ENCODE measurements at places on chromosomes 3 and 15. TPM values are rescaled to one million over a fixed set of nuclear protein-coding genes. Genes with fewer than 3 reads are reported as not detected.

EEF1AKMT4 gene
- total RNA-seq = 1.7 TPM

PLA2G4E gene
- total RNA-seq = not detected

HDGFL3 gene
- total RNA-seq = 58.3 TPM

CCK gene
- not detected for total RNA-seq

PIERCE2 gene
- total RNA-seq = 2.4 TPM

GRCh38 chr15:99564221-99565048 is 1.3 kb upstream of the MEF2A start:
- DNase-seq = peak; percentile 47
- peak overlapping the region; percentile 71 for H3K4me3 ChIP-seq
- H3K36me3 ChIP-seq = no peaks in the 10 kb centered on the region
- H3K27ac ChIP-seq = peak overlapping the region; percentile 91
- H3K27me3 ChIP-seq = no peaks in the 10 kb centered on the region
- peaks cover 3% of the 10 kb centered on the region for H3K4me1 ChIP-seq

DNA sequence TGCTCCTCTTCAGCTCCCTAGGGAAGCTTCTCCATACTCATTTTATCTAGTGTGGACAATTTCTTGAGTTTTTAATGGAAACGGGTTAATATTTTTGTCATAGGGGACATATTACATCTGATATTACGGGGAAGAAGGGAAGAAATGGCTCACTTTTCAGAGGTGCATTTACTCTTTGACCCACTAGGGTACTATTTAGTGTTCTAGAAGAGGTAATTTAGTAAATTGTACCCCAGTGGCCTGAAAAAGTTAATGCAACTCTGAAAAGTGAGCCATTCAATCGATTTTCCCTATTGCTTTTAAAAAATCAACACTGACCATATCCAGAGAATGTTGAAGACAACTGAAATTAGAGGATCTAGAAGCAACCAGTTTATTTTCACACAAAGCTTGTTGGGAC is 71.2 kb downstream of the MAP2K5 start:
- no peaks in the 10 kb centered on the region for H3K27me3 ChIP-seq
- H3K27ac ChIP-seq = no peak overlapping the region
- no peak overlapping the region for H3K4me3 ChIP-seq
- H3K4me1 ChIP-seq = peaks cover 9% of the 10 kb centered on the region
- H3K36me3 ChIP-seq = no peaks in the 10 kb centered on the region

GRCh38 chr15:69121198-69121828 is 39.1 kb upstream of the GLCE start:
- DNase-seq = no peak
- H3K27me3 ChIP-seq = no peaks in the 10 kb centered on the region
- H3K27ac ChIP-seq = no peak overlapping the region
- H3K4me1 ChIP-seq = peaks cover 5% of the 10 kb centered on the region
- no peaks in the 10 kb centered on the region for H3K36me3 ChIP-seq

- no peak for DNase-seq
- H3K27ac ChIP-seq = no peak overlapping the region
- no peak overlapping the region for H3K4me3 ChIP-seq
Measured at GRCh38 chr3:133595341-133595740, 21.9 kb downstream of the CDV3 start.

DNA sequence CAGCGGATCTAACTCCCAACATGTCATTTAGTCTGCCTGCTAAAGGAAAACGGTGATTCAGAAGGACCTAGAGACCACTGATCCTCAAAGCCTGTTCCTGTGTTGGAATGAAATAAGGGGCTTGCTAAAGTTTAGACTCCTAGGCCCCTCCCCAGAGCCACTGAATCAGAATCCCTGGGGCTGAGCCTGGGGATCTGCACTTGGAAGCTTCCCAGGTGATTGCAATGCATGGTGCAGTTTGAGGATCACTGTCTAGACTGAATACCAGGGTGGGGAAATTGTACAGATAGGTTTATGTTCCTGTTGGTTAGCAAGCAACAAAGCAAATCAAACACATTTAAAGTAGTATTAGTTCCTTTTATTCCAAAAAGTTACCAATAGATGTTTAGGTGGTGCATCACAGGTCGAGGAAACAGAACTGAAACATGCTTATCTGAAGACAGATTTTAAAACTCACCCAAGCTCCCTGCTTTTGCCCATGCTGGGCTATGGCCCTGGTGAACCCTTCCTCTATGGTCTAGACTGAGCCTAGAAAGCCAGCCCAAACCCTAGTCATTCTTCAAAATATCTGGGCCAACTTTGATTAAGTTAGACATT is 29.6 kb upstream of the SPTBN5 start:
- no peaks in the 10 kb centered on the region for H3K27me3 ChIP-seq
- no peak overlapping the region for H3K27ac ChIP-seq
- no peaks in the 10 kb centered on the region for H3K36me3 ChIP-seq
- H3K4me1 ChIP-seq = peaks cover 23% of the 10 kb centered on the region
- H3K4me3 ChIP-seq = no peak overlapping the region

- no peaks in the 10 kb centered on the region for H3K27me3 ChIP-seq
- no peak overlapping the region for H3K4me3 ChIP-seq
- no peaks in the 10 kb centered on the region for H3K36me3 ChIP-seq
- peaks cover 3% of the 10 kb centered on the region for H3K4me1 ChIP-seq
Measured at GRCh38 chr3:160810362-160811236, 54.6 kb downstream of the PPM1L start.

- no peaks in the 10 kb centered on the region for H3K27me3 ChIP-seq
- no peaks in the 10 kb centered on the region for H3K36me3 ChIP-seq
- no peak overlapping the region for H3K4me3 ChIP-seq
- no peak overlapping the region for H3K27ac ChIP-seq
- no peaks in the 10 kb centered on the region for H3K4me1 ChIP-seq
- DNase-seq = no peak
Measured at GRCh38 chr3:153337369-153337768, 175.3 kb downstream of the RAP2B start.

GRCh38 chr15:31034152-31034551 is 42.7 kb upstream of the MTMR10 start:
- H3K27ac ChIP-seq = no peak overlapping the region
- H3K36me3 ChIP-seq = no peaks in the 10 kb centered on the region
- H3K4me1 ChIP-seq = peaks cover 2% of the 10 kb centered on the region
- no peak for DNase-seq

DNA sequence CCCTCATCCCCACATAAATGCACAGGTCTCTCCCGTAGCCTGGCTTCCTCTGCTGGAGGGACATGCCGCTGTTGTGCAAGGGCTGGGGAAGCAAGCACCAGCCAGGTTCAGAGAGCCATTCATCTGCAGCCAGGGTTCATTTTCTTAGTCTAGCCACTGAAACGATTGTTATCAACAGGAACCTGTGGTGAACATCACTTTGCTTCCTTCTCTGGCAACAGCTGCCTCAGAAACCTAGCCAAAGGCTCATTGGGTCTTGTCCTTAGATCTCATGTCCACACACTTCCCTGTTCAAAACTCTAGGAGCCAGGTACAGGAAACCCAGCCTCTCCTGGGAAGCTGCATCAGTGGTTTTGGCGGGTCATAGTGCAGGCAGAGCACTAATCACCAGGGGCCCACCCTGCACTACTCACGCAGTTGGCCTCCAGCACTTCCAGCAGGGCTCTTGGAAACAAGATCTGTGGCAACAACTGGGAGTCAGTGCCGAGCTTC is 47.0 kb downstream of the OXNAD1 start:
- no peaks in the 10 kb centered on the region for H3K36me3 ChIP-seq
- H3K27me3 ChIP-seq = no peaks in the 10 kb centered on the region
- no peaks in the 10 kb centered on the region for H3K4me1 ChIP-seq
- no peak overlapping the region for H3K27ac ChIP-seq
- no peak for DNase-seq

DNA sequence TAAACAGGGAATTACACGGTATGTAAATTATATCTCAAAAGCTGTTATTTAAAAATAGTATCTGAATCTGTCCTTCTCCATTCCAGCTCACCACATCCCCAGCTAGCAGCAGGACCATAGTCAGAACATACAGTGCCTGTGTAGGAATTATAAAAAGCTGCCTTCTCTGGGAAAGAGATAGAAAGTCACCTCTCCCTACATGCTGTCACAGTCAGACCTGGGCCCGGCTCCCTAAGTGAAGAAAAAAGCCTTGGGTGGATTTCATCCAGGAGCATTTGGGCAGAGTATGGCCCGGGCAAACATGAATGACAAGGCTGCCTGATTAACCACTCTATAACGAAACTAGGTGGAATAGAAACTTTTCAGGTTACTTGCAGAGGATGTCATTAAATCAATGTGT is 144.1 kb downstream of the CNTN3 start:
- no peak overlapping the region for H3K27ac ChIP-seq
- no peak for DNase-seq

DNA sequence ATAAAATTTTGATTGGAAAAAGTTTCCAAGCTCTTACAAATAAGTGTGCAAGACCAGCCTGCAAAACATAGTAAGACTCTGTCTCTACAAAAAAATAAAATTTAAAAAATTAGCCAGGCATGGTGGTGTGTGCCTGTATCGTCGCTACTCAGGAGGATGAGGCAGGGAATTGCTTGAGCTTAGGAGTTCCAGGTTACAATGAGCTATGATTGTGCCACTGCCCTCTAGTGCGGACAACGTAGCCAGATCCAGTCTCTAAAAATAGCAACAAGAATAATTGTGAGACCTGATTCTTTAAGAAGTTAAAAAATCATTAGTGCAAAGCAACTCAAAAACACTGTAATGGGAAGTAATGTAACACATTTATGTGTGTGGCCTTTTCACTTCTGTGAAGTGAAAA is 251.6 kb downstream of the RBMS3 start:
- H3K36me3 ChIP-seq = no peaks in the 10 kb centered on the region
- H3K4me3 ChIP-seq = no peak overlapping the region
- no peaks in the 10 kb centered on the region for H3K27me3 ChIP-seq

GRCh38 chr3:65037861-65038260 is 350.1 kb upstream of the ADAMTS9 start:
- H3K27ac ChIP-seq = no peak overlapping the region
- no peak for DNase-seq
- H3K4me3 ChIP-seq = no peak overlapping the region
- no peaks in the 10 kb centered on the region for H3K36me3 ChIP-seq

DNA sequence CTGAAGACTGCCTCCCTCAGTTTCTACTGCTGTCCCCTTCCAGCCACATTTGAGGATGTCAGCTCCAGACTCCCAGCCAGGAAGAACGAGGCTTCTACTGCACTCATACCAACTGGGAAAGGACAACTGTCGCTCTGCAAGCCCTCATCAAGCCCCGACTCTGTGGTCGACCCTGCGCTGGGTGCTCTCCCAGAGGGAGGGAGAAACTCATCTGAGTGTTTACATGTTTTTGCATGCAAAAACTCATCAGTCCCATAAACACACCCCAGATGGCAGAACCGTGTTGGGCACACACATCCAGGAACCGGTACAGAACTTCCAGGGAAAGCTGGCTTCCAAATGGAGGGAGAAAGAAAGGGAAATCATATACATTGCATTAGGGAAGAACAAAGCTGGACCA is 43.5 kb downstream of the ADAMTS17 start:
- H3K4me3 ChIP-seq = no peak overlapping the region
- no peak overlapping the region for H3K27ac ChIP-seq
- H3K27me3 ChIP-seq = no peaks in the 10 kb centered on the region
- no peaks in the 10 kb centered on the region for H3K36me3 ChIP-seq

DNA sequence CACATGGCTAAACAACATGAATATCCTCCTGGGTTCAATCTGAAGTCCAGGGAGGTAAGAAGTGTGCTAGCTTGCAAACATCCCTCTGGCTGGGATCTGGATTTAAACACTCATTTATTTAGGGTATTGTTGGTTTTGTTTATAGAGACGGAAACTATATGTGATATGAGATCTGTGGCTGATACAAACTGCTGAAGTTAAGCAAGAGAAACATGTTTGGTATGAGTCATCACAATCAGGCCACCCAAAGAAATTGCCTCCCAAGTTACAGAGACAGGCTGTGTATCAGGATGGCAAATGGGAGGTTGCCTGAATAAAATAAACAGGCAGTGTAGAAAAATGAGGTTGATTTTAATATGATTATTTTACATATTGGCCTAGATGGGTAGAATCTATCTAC is 562.1 kb downstream of the IGSF11 start:
- no peak overlapping the region for H3K4me3 ChIP-seq
- H3K36me3 ChIP-seq = no peaks in the 10 kb centered on the region
- no peaks in the 10 kb centered on the region for H3K4me1 ChIP-seq
- no peak overlapping the region for H3K27ac ChIP-seq
- no peak for DNase-seq

DNA sequence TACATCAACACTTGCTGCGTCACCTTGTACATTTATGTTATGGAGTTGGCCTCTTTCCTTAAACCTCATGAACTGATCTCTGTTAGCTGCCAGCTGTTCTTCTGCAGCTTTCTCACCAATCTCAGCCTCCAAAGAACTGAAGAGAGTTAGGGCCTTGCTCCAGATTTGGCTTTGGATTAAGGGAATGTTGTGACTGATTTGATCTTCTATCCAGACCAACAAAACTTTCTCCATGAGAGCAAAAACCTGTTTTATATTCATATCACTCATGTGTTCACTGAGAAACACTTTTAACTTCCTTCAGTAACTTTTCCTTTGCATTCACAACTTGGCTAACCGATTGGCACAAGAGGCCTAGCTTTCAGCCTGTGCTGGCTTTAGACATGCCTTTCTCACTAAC is 1156.0 kb upstream of the CADM2 start:
- H3K27ac ChIP-seq = no peak overlapping the region
- no peaks in the 10 kb centered on the region for H3K4me1 ChIP-seq
- no peaks in the 10 kb centered on the region for H3K36me3 ChIP-seq
- H3K27me3 ChIP-seq = no peaks in the 10 kb centered on the region
- DNase-seq = no peak
